M059J (cell line): ENCODE measurements at places on chromosomes 6 and 20.

DNA sequence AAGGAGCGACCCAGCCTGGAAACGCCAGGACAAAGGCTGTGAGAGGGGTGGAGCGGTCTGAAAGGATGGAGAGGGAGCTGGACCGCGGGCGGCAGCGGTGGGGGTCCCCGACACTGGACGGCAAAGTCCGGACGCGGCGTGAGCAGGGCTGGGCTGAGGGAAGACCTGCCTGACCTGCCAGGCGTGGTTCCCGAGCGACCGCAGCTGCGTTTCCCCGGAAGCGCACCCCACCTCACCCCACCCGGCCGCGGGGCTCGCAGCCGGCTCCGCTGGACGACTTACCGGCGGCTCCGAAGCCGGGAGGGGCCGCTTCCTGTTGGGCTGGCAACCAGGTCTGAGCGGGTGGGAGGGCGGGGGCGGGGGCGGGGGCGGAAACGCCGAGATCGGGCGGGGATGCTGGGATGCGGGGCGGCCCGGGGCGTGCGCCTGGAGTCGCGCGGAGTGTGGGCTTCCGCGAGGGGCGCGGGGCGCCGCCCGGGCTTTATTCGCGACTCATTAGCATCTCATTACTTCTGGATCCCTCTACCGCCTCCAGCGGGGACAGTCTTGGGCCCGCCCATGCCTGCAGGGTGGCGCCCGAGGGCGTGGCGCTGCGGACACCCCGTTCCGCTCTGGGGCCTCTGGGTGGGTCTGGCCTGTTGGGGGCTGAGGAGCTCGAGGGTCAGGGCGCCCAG is at the start of gene MICAL1:
Gene MICAL1 (minus strand): TSS at position 336 of the 674 bp plus-strand sequence. CDS start 1,576 bp downstream, outside the sequence.
- peak; percentile 69 for DNase-seq

GRCh38 chr6:141551318-141551717 is 581.4 kb upstream of the GJE1 start:
- peak; percentile 40 for DNase-seq

- no peak for DNase-seq
Observed at GRCh38 chr6:90892271-90892670, 305.4 kb upstream of the MAP3K7 start.

DNA sequence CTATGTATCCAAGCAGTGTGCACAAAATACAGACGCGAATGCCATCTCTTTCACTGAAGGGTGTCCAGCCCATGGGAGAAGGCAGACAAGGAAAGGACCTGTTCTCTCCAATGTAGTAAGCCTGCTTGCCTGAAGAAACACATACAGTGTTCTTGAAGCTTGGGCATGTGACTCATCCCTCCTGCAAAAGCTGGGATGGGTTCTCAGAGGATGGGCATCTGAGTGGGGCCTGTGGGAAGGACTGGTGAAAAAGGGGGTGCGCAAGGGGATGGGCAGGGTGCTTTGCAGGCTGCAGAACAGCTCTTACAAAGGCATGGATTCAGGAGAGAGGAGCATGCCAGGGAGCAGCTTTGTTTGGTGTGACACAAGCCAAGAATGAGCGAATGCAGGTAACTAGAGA is 128.1 kb downstream of the FYN start:
- no peak for DNase-seq

DNA sequence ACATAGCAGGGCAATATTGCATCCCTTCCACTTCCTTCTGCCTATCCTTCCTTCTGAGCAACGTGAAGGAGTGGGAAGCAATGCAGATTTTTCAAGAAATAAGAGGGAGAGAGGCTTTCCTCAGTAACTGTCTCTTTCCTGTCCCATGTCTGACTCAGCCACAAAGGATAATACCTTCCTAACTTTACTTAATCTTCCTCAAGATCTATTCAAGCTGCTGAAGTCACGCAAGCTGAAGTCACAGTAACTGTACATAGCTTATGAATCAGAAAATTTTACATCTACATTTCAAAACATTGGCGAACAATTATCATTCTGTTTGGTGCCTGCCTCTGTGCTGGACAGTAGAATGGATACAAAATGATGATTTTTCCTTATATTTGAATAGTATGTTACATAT is 86.4 kb upstream of the POU3F2 start:
- DNase-seq: peak; percentile 72

DNA sequence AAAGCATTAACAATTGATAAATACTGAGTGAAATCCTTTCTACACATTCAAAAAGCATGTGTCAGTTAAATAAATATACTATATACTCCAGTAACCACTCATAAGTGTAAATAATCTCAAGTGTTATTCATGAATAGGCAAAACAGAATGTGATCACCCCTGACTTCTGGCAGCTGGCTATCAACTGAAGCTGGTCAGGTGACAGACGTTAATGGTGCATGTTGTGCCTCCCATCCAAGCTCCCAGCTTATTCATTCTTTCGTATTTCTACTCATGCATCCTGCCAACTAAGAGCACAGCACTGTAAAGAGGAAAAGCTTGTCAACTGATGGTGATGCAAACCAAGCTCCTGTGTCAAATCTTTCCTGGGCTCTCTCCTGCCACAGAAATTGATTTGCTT is 7.7 kb downstream of the PSMB1 start:
- no peak for DNase-seq

DNA sequence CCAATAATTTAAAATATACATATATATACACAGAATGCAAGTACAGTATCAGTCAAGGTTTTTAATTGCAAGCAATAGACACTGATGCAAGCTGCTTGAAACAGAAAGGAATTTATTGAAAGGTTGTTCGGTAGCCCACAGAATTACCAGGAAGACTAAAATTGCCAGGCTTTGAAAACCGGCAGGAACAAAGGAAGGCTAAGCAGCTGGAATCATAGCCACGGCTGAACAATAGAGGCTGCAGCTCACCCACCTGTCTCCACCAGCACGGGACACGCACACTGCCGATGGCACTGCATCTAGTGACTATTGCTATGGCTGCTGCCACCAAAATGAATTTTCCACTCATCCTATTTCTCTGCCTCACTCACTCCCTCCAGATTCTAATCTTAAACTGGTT is 22.0 kb upstream of the L3MBTL3 start:
- DNase-seq: no peak

- DNase-seq: no peak
Observed at GRCh38 chr6:138814179-138814834, 18.4 kb downstream of the ECT2L start.

DNA sequence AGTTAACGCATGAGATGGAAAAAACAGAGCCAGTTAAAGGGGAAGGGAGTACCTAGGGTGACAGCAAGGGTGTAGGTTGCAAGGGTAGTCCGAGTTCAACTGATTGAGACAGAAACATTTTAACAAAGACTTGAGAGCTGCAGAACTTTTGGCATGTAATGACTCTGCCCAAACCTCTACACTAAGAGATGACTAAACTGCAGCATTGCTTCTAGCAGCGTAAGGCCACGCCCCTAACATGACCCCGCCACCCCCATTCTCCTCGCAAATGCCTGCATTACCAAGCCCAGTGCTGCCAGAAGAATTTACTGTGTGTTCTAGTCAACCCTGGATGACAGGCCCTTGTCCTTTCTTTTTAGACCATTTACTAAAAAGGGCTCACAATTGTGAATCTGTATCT is 6.3 kb upstream of the HINT3 start:
- peak; percentile 89 for DNase-seq

DNA sequence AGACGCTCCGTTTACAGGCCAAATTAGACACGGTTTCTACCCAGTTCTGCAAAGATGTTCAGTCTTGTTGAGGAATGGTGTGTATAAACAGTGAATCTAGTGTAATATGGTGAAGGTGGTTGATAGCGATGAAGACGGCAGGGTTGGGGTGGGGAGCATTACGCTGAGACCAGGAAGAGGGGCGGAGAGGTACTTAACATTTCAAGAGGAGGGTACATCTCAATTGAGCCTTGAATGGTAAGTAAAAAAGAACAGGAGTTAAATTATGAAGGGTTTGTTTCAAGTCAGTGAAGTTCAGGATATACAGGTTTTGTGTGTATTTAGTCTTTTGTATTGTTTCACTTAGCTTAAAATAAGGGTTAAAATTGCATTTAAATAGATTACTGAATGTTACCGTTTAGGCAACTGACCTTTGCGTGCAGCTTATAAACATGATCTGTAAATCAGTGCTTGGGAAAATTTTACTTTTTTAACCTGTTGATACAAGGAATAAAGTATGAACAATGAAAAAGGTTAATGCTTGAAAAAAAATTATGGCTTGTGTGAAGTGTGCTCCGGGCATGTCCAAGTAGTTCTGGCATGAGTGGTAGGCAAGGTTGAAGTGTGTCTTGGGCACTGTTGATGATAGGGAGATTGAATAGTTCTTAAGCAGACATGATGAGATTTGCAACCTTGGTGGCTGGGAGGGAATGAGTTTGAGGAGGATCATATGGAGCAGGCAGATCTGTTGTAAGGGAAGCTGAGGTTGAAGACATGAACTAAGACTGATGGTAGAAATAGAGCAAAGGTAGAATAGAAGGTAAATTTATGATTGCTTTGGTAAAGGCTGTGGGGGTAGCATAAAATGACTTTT is 842 bp downstream of the POLR1C start:
- no peak for DNase-seq

- no peak for DNase-seq
Observed at GRCh38 chr6:124029567-124029966, 225.9 kb downstream of the NKAIN2 start.

DNA sequence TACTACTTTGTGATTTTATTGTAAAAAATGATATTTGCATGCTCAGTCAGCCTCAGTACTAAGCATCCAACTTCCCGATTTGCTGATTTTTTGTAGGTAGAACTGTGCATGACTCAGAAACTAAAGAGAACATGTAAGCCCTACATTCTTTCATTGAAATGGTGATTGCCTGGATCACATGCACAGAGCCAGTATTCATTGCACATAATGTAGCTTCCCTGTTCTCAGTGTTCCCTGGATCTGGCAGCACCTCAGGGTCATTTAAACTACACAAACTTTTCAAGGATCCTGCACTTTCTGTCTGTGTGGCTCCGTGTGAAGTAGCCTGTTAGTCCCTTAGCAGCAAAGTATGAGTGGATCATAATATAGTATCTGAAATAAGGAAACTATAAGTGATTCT is 422.9 kb upstream of the AGPAT4 start:
- no peak for DNase-seq

- no peak for DNase-seq
Observed at GRCh38 chr6:170110201-170111140, 180.4 kb downstream of the DLL1 start.

DNA sequence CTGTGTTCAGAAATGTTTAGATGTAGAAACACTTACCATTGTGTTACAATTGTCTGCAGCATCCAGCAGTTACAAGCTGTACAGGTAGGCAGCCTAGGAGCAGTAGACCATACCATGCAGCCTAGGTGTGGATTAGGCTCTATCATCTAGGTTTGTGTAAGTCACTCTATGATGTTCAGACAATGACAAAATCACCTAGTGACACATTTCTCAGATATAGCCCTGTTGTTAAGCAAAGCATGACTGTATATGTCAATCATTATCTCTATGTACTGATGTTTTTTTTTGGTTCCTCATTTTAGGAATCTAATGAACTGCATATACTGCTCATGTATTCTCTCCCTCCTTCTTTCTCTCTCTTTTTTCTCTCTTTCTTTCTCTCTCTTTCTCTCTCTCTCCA is 22.2 kb downstream of the CST8 start:
- DNase-seq: no peak

- DNase-seq: no peak
Observed at GRCh38 chr20:34675561-34675960, 1.3 kb downstream of the PIGU start.

GRCh38 chr20:20334489-20334888 is 33.4 kb upstream of the INSM1 start:
- no peak for DNase-seq

- DNase-seq: no peak
Observed at GRCh38 chr20:19654921-19655320, 103.1 kb upstream of the RIN2 start.

- no peak for DNase-seq
Observed at GRCh38 chr20:9837634-9838033, 1.2 kb downstream of the PAK5 start.

DNA sequence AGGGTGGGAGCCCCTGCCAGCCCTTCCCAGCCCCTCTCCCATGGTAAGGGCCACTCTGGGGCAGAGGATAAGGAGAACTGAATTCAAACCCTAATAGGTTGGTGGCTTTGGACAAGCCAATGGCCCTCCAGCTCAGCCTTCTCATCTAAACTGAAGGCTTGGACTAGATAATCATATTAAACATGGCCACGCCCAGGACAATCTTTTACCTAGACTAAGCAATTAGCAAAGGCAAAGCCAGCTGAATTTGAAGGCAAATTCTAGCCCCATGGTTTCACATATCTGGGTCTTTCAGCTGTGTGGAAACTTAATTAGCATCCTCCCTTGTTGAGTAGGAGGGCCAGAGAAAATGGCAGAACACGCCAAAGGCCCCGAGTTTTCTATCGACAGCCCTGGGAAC is 10.7 kb downstream of the SLC22A23 start:
- DNase-seq: no peak

GRCh38 chr6:4957521-4958231 is 46.2 kb downstream of the RPP40 start:
- DNase-seq: peak; percentile 35

DNA sequence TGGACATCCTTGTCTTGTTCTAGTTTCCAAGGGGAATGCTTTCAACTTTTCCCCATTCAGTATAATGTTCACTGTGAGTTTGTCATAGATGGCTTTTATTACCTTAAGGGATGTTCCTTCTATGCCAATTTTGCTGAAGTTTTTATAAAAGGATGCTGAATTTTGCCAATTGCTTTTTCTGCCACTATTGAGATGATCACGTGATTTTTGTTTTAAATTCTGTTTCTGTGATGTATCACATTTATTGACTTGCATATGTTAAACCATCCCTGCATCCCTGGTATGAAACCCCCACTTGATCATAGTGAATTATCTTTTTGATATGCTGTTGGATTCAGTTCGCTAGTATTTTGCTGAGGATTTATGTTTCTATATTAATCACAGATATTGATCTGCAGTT is 130.6 kb upstream of the TAB2 start:
- no peak for DNase-seq

DNA sequence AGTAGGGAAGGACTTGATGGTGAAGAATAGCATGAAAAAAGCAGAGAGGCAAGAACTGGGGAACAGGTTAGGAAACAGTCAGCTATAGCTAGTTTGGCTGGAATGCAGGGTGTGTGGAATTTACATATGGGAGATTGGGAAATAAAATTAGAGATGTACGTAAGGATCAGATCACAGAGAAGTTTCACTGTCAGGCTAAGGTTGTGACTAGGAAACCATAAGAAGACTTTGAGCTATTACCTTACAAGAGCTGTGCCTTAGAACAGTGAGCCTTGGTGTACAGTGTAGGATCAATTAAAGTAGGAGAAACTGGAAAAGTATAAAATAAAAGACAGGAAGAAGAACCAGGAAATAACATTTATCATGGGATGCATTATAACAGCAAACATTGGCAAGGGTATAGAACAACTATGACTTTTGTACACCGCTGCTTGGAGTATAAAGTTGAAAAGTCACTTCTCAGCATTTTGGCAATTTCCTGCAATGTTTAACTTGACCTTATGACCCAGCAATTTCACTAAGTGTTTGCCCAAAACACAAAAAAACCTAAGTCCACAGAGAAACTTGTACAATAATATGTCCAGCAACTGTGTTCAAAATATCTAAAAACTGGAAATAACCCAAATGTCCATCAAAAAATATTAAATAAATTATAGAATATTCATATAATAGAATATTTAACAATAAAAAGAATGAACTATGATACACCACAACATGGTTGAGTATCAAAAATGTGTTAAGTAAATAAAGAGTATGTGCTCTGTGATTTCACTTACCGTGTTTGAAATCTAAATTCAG is 31.2 kb upstream of the SPTLC3 start:
- DNase-seq: no peak

GRCh38 chr6:111597291-111598086 is 8.2 kb downstream of the TRAF3IP2 start:
- DNase-seq: no peak

- peak; percentile 29 for DNase-seq
Observed at GRCh38 chr6:90885611-90886056, 298.8 kb upstream of the MAP3K7 start.

GRCh38 chr20:31788578-31788977 is 30.6 kb upstream of the MYLK2 start:
- peak; percentile 61 for DNase-seq
